H54 (cell line): ENCODE measurements at places on chromosomes 1 and 21.

DNA sequence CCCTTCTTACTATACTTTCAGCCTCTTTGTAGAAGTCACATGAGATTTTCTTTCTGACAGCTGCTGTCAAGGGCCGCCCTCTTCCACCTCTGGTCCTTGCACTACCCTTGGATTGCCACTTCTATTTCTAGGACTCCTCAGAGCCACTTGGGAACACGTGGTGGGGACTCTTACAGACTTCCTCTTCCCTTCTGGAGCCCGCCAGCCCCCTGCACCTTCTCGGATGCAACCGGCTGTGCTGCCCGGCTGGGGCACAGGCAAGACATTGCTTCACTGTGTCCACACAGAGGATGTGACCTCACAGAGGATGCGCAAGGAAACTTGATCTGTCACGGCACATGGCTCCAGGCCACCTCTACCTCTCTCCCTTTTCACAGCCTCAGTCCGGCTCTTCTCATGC, 2.4 kb upstream of the IKBKE start:
- no peak for DNase-seq

DNA sequence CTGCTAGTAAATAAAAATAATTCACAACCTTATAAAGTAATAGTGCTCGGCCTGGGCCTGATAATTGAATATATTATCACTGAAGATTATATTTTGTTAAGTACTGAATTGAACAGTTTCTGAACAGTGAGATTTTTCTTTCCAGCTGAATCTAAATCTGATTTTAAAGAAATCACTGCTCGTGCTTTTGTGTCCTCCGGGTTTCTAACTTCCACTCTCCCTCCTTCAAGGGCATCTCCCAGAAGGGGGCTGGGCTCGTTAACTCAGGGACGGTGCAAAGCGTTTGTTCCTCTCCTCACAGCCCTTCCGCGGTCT, 823 bp upstream of the KIF1B start:
- DNase-seq = no peak

GRCh38 chr1:212637902-212638301, 29.3 kb downstream of the ATF3 start:
- DNase-seq = no peak

- no peak for DNase-seq
Observed at GRCh38 chr21:17598437-17598836, 14.3 kb downstream of the BTG3 start.

GRCh38 chr1:247914941-247915662, 5.0 kb upstream of the OR2T8 start:
- no peak for DNase-seq

GRCh38 chr1:193216920-193217319, 30.5 kb upstream of the B3GALT2 start:
- no peak for DNase-seq

DNA sequence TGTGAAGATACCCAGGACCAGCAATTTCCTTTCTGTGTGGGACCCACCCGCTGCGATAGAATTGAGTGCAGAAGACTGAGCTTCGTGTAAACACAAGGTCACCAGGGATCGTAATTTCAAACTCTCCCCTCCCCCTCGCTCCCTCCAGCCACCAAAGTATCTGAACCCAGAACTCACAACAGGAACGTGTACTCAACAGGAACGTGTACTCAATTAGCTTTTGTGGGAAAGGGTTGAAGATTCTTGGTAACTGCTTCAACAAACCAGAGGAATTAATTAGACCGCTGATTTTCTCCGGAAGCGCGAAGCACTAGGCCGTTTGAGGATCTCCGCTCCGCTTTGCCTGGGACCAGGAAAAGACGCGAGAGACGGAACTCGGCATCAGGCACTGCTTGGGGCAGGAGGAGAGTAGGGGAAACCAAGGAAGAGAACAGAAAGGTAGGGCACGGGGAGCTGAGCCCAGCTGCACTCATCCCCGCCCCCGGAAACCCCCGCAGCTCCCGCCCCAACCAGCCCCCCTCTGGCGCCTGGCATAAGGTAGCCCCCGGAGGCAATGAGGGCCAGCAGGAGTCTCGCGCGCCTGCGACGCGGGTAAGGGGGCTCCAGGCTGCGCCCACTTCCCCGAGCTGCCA, 453 bp downstream of the DRAM2 start:
- peak; percentile 49 for DNase-seq

DNA sequence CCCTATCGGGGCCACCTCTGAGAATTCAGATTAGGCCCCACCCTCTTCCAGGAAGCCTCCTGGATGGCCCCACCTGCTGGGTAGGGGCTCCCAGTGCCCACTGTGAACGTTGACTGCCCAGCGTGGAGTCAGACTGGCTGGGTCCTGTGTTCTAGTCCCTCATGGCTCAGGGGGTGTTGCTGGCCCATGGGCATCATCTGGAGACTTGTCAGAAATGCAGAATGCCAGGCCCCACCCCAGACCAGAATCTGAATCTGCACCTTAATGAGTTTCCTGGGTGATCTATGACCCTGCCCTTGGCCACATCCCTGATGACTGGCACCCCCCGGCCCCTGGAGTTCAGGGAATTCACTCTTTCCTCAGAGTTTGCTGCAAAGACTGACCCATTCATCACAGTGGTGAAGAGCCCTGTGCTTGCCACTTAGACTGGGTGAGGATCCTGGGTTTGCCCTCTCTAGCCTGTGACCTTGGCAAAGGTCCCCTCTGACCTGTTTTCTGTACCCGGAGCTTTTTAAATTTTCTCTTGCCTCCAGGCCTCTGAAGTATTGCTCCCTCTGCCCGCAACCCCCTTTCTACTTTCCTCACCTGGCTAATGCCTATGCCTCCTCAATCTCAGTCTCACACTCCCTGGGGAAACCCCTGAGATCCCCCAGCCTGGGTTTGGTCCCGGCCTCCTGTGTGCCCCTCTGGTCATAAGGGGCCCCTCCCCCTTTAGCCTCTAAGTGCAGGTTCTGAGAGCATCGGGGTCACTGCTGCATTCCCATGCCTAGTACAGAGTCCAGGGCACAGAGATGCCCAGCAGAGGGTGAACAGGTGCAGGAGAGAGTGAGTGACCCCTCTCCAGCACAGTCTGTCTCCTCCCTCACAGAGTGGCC, 184.2 kb downstream of the MATN1 start:
- DNase-seq = no peak

GRCh38 chr21:38384675-38385426, 113.4 kb downstream of the ERG start:
- no peak for DNase-seq
